Fibroblast of mammary gland (primary cell): ENCODE measurements at places on chromosomes 16 and 17.

- no peak for DNase-seq
Measured at GRCh38 chr17:33940769-33941370, 314.2 kb upstream of the CCL2 start.

- DNase-seq, result no peak
Measured at GRCh38 chr16:81784072-81784795, 5.1 kb downstream of the PLCG2 start.

DNA sequence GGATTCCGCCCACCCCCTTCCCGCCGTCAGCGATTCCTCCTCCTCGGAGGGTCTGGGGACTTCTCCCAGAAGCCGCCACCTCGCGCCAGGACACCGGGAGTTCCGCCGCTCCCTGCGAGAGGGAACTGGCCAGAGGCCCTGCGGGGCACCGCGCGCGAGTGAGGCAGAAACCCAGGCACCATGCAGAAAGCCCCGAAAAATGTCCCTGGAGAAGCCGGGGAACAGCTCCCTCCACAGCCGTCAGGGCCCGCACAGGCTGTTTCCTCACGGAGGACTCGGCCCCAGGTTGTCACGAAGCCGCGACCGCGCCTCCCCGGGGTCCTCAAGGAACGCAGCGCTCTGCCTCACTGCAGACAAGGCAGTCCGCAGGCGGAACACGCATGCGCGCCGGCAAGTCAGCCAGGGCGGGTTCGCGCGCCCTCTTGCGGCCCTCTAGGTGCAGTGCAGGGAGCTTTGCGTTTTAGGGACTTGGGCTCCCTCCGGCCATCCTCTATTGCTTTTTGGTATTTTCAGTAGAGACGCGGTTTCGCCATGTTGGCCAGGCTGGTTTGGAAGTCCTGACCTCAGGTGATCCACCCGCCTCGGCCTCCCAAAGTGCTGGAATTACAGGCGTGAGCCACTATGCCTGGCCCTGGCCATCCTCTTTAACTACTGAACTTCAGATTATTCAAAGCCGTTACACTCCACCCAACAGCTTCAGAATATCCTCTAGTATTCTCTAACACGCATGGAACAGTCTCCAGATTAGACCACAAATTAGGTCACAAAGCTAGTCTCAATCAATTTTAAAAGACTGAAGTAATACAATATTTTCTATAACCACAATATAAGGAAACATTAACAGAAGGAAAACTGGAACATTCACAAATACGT lies 20.3 kb upstream of the ZNF287 start:
- DNase-seq, result peak; percentile 79

DNA sequence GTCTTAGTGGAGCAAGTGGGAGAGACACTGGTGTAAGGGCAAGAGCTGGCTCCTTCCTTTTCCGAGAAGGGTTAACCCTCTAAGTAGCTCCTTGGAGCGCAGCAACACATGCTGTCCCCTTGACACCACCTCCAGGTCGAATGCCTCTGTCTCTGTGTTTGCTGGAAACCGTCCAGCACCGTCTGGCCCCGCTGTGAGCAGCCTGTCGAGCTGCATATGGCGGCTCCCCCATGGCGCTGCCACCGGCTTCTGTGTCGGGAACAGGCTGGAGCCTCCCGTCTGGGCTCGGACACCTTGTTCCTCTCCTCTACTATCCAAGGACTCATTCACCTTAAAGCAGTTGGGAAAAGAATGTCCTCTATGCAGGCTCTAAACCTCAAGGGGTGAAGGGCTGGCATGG lies 28.9 kb upstream of the WSCD1 start:
- DNase-seq, result no peak

- DNase-seq, result no peak
Measured at GRCh38 chr17:64573214-64573613, 66.4 kb downstream of the CEP95 start.

GRCh38 chr16:78292086-78292843 lies 192.8 kb downstream of the WWOX start:
- DNase-seq, result no peak
